ENCODE measurements at places on chromosomes 2 and 18.

DNA sequence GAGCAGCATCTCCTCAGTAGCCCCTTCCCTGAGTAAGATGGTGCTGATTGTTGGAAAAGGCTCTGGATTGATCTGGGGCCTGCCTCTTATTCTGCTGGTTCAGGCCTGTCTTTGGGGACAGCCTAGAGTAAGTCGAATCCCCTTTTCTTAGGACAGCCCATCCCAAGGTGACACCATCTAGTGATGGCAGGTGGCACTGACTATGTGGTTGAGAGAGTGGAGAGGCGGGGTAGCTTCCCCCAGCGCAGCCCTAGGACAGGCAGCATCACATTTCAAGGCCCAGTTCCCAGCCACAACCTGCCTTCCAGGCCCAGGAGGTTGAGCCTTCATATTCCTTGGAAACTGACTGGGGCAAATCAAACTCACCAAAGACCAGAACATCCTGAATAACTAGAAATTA, 69.1 kb upstream of the B3GNT7 start:
- no peak for DNase-seq

- no peak for DNase-seq
These were observed 283.7 kb upstream of the VWC2L start for GRCh38 chr2:214127170-214127569.

DNA sequence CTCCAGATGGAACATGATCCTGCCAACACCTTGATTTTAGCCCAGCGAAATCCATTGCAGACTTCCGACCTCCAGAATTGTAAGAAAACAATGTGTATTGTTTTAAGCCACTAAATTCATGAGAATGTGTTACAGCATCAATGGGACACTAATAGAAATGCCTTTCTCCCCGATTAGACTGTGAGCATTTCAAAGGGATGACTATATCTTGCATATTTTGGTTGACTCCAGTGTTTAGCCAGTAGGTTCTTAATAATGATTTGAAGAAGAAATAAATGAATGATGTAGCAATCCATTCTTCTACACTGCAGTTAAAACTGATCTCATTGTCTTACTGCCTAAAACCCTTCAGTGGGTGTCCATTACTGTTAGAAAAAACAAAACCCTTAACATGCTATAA, 67.4 kb upstream of the ACVR1C start:
- no peak for DNase-seq

DNA sequence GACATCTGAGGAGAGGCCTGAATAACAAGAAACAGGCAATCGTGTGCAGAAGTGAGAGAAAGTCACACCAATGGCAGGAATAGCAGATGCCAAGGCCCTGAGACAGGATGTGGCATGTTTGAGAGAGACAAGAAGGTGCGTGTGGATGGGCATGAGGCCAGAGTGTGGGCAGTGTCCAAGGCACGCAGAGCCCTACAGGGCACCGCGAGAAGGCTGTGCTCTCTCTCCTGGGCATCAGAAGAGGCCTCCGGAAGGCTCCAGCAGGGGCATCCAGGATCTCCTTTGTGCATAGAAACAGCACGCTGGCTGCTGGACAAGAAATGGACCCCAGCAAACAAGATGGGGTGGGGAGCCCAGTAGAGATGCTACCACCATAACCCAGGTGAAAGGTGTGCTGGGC, 239.0 kb upstream of the RAB6C start:
- DNase-seq, result no peak

- no peak for DNase-seq
These were observed 71.3 kb downstream of the CCDC93 start for GRCh38 chr2:117942551-117942950.

DNA sequence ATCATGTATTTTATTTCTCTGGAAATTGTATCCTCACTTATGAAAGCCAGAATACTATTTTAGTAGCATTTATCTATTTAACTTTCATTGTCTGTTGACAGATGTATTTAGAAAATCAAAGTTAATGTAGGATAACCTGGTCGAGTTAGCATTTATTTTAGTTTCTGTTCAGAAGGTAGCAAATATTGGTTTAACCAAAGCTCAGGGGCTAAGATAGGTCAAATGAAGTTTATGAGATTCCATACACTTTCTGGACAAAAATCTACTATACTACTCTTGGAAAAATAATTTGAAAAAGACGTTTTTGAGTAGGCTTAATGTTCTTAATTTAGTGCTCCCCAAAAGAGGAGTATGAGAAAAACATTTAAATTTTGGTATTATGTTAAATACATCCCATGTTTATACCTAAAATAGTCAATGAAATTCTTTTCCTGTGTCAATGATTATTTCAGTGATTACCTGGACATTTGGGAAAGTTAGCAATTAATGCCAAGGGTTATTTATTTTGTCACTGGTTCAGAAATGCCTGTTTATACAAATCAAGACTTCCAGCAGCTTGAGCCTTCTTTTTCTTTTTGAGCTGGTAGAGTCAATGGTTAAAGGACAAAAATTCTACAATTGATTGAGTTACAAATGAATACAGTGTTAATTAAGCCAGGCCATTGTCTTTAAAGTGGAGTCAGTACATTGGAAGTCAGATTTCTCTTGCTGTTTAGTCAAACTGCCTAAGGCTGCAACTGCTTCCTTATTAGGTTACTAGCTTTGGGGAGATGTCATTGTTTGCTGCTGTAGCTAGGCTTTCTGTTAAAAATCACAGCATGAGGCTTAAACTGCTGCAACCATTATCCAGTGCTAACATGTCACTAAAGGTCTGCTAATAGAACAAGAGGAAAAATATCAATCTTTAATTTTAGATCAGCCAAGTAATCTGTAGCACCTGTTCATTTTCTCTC, 182.3 kb downstream of the CAMKMT start:
- no peak for DNase-seq

DNA sequence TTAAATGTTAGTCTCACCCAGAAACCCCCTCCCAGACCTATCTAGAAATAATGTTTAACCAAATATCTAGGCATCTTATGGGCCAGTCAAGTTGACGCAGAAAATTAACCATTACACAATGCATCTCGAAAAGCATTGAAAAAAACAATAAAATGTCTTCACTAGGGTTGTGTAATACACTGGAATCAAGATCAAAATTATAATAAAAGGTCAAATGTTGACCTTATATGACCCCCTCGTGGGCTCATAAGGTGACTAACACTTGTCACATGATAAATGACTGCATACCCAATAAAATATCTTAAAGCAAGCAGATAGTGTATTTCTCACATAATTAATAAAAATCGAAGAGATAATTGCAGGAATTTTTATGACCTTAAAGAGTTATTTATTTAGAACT, 447.9 kb upstream of the DSEL start:
- no peak for DNase-seq

- no peak for DNase-seq
These were observed 228.0 kb downstream of the ETAA1 start for GRCh38 chr2:67625178-67625577.

- no peak for DNase-seq
These were observed 25.2 kb downstream of the CASP8 start for GRCh38 chr2:201285499-201285898.

DNA sequence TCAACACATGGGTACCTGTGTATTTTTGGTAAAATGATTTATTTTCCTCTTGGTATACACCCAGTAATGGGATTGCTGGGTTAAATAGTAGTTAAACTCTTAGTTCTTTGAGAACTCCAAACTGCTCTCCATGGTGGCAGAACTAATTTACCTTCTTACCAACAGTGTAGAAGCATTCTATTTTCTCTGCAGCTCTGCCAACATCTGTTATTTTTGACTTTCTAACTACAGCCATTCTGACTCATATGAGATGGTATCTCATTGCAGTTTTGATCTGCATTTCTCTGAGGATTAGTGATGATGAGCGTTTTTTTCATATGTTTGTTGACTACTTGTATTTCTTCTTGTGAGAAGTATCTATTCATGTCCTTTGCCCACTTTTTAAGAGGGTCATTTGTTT, 180.6 kb downstream of the FSIP2 start:
- DNase-seq, result no peak

- DNase-seq, result no peak
These were observed 28.6 kb downstream of the CROCC2 start for GRCh38 chr2:240934701-240935102.

GRCh38 chr2:177772529-177772928, 300.0 kb downstream of the PDE11A start:
- no peak for DNase-seq

- DNase-seq, result no peak
These were observed 97.7 kb downstream of the GYPC start for GRCh38 chr2:126753501-126754212.

DNA sequence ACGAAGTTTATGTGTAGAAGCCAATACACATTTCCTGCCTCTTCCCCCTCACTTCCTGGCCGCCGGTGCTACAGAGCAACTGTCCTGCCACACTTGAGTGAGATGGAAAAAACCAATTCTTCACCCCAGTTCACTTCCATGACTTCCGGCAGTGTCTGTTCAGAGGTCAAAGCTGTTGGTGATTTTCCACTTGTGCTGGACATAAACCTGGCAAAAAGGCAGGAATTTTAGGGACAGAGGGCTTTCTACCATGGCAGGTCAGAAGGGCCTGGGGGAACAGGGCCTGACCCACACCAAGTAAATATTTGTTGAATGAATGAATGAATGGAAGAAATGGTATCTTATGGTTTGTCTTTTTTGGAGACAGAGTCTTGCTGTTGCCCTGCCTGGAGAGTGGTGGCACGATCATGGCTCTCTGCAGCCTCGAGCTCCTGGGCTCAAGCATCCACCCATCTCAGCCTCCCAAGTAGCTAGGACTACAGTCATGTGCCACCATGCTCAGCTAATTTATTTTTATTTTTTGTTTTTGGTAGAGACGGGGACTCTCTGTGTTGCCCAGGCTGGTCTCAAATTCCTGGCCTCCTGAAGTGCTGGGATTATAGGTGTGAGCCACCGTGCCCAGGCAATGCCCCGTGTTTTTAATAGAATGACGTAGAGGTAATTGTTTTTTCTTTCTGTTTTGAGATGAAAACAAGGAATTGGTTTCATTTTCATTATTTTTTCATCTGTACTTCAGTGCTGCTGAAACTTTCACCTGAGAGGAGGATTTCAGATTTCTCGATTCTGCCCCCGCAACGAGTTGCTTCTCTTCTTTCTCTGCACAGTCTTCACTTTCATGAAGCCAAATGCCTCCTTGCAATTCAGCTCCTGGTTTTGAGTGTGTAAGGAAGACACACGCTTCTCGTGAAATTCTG, 48.0 kb upstream of the LPIN2 start:
- DNase-seq, result peak; percentile 55

DNA sequence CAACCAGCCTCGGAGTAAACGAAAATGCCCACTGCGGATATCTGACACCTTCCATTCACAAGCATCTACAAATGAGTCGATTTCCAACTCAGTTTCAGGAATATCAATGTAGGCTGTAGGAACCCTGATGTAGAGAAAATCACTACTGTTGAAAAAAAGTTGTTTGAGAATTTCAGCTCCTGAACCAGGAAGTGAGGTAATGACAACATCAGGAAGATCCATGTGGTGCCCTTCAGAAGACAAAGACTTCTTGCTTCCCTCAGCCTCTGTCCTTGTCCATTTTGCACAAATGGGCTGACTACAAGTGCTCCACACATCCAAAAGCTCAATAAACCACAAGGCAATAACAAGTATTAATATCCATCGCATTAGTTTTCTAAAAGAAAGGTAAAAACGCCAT, 4.7 kb downstream of the DSEL start:
- no peak for DNase-seq

- no peak for DNase-seq
These were observed 6.4 kb downstream of the DPP4 start for GRCh38 chr2:162067596-162067995.

DNA sequence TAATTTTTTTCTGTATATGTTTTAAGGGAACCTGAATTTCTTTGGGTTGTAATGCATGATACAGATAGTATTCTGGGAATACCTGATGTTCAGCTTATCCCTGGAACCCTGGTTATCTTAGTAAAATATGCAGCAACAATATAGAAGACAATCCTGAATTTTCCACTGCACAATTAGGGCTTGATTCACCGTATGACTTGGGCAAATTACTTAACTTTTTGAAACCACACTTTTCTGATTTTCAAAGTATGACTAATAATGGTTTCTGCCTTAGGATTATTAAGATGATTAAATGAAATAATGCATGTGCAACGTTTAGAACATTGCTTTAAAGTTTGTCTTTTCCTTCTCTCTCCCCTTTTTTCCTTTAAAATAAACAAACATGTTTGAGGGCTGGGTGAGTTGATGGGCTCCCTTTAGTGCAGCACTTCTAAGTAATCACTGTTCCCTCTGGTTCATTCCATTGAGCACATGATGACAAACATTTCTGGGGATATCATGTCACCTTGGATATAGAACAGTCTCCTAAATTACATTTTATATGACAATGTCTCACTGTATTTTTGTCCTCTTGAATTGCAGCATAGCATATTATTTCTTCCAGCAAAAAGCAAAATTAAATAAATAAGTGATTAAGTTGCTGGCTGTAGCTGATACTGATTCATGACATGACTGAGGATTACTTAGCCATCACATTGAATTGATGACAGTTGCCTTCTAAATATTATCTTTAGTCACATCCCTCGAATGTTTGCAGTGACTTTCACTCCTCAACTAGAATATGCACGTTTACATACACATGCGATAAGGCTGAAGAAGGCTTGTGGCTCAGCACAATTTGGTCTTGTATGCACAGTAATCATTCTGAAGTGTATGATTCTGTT, 254.5 kb downstream of the NEDD4L start:
- no peak for DNase-seq

All from CD4-positive, alpha-beta T cell treated with Interleukin-6 at 100 ng/mL for 8 hours (primary cell).